ENCODE measurements at places on chromosomes 7 and 10.

DNA sequence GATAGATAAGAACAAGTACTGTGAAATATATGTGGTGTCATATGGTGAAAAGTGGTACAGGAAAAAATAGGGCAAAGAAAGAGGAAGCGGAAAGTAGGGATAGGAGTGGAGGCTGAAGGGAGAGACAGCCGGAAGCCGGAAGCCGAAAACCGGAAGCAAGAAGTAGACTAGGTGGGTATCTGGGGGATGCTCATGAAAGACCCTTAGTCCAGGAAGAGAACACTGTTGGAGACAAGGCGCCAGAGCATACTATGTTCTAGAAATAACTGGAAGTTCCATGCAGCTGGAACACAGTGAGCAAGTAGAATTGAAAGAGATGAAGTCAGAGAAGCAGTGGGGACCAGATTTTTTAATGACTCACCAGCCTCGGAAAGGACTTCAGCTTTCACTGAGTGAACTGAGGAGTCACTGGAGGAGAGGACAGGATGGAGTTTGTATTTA is 22.5 kb downstream of the ST8SIA6 start:
- no peak for DNase-seq

DNA sequence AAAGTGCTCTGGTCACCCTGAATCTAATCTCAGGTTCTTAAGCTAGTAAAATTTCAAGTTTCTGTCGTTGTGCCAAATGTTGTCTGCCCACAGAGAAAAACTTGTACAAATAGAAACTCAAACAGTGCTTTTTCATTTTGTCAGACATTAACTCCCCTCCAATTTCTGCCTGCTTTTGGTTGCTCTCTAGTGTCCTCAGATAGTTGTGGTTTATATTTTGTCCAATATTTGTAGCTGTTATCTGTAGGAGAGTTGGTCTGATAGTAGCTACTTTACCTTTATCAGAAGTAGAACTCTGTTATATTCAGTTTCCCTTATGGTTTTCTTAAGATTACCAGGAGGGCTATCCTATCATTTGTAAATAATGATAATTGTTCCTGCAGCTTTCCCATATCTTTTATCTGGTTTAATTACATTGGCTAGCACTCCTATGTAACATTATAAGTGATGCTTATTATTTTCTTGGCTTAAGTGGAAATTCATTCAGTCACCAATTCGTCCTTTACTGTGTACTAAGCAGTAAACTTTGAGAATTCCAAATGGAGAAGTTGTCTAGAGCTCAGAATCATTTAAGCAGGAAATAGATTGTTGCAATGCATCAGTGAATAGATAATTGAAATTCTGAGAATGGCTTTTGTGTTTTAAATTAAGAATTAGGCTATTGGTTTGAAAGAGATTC is 91.0 kb downstream of the ANKIB1 start:
- no peak for DNase-seq

DNA sequence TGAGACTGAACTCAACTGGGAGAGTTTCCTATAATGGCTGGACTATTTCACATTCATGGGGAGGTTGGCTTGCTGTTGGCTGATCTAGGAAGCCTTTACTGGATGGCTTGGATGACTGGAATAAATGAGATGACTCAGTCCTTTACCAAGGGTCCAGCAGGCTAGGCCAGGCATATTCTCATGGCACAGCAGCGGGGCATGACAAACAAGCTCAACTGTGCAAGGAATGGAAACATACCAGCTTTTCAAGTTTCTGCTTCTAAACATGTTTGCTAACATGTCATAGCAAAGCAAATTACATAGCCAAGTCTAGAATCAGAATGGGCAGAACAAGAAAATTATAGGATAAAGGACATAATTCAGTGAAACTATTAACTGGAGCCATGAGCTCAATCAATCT is 46.8 kb upstream of the CRTAC1 start:
- DNase-seq = no peak

DNA sequence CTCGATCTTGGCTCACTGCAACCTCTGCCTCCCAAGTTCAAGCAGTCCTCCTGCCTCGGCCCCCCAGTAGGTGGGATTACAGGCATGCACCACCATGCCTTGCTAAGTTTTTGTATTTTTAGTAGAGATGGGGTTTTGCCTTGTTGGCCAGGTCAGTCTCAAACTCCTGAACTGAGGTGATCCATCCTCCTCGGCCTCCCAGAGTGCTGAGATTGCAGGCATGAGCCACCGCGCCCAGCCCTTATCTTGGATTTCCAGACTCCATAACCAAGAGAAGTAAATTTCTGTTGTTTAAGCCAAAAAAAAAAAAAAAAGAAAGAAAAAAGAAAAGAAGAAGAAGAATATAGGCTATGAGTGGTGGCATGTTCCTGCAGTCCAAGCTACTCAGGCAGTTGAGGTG is 53.3 kb upstream of the RABGEF1 start:
- no peak for DNase-seq

DNA sequence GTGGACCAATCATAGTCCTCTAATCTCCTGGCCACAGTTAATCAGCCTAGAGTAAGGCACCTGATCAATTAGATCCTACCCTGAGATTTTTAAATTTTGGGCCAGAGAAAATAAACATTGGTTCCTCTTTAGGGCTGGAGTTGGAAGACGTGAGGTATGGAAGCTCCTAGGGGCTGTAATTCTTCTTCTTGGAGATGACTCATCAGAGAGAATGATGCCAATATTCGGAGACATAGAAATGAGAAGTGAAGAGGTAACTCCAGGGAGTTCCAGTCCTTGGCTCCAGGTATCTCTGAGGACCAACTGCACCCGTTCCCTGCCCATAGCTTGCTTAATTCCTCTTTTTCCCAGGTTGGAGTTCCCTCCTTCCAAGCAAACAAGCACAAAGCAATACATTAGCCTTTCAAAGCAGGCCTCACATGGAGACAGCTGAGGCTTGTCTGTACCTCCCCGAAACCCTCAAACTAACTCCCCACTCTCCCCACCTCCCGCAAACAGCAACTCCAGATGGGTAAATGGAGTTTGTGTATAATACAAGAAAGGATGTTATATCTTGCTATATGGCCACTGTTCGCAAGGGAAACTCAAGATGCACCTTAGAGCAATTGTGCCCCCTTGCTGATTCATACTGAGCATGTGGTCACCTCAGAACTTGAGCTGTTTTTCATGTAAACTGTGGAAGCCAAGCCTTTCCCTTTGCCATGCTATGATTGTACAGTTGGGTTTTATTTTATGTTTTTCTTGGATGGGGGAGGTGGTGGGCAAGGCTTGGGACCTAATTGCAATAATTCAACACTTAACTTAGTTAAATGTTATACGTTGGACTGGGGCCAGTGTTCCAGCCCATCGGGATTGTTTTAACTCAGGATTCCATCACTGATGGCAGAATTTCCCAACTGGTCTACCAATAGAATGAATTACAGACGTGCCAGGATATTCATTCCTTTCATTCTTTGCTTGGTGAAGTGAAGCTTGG is 29.3 kb downstream of the PIK3AP1 start:
- no peak for DNase-seq

GRCh38 chr10:97222326-97222961 is 36.7 kb upstream of the SLIT1 start:
- peak; percentile 54 for DNase-seq

DNA sequence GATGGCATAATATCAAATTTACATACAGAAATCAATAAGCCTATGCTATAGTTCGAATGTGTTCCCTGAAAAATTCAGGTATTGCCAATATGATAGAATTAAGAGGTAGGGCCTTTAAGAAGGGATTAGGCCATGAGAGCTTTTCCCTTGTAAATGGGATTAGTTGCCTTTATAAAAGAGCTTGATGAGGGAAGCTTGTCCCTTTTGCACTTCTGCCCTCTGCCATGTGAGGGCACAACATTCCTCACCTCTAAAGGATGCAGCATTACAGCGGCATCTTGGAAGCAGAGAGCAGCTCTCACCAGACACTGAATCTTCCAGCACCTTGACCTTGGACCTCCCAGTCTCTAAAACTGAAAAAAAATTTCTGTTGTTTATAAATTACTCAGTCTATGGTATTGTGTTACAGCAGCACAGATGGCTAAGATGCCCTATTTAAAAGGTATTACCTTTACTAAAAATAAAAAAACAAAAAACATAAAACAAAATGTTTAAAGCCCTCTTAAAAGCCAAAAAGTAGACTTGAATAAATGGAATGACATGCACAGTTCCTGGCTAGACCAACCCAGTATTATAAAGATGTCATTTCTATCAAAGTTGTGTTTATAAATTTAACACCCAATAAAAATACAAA is 909.6 kb downstream of the REEP3 start:
- peak; percentile 59 for DNase-seq

DNA sequence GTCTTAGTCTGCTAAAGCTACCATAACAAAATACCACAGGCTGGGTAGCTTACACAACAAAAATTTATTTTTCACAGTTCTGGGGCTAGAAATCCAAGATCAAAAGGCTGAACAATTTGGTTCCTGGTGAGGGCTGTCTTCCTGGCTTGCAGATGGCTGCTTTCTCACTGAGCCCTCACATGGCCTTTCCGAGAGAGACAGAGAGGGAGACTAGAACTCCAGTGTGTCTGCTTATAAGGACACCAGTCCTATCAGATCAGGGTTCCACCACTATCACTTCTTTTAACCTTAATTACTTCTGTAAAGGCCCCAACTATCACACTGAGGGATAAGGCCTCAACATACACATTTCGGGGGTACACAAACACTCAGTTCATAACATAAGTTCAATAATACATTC is 527.4 kb upstream of the VSTM2A start:
- no peak for DNase-seq

DNA sequence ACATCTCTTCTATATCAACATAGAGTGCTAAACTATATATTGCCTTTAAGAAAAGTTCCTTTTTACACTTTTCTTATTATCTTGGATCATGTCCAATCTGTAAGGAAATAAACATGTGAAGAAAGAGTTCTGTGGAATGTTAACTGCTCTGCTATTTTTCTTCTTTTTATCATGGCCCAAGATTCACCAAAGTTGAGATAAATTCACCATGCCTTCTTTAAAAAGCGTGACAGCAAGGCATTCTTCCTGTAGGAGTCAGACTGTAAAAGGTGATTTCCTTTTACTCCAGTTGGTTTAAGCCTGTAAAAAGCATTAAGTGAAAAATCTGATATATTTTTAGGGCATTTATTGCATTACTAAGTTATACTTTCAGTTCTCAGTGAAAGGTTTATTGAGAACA is 165.7 kb upstream of the FZD1 start:
- no peak for DNase-seq

GRCh38 chr10:10938676-10939075 is 79.0 kb upstream of the CELF2 start:
- DNase-seq = no peak

DNA sequence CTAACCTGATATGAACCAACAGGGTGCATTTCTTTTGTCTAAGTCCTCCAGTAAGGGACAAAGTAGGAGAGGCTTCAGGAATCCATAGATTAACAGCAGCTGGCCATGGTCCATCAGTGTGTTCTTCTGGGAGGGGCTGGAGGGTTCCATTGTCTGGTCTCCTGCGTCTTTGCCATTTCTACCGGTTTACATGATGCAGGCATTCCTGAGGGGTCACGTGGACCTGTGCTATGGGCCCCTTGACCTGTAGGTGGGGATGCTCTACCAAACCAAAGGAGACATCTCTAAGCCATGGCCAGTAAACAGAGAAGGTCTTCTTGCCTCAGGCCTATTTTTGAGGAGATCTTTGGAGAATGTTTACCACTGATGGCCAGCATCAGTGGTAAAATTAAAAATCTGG is 28.7 kb upstream of the HABP2 start:
- no peak for DNase-seq

- DNase-seq = peak; percentile 69
These were observed at the start of gene GPRIN2 for GRCh38 chr10:46556515-46557318. GPRIN2 (minus strand) TSS chr10:46556658; CDS start chr10:46550736, 5,922 bp downstream.

- DNase-seq = no peak
These were observed 1.2 kb upstream of the OR6V1 start for GRCh38 chr7:143050931-143051330.

GRCh38 chr7:90320801-90321494 is at the start of gene FAM237B:
FAM237B (minus strand) TSS chr7:90321304; CDS start chr7:90319748, 1,556 bp downstream.
- peak; percentile 39 for DNase-seq

GRCh38 chr7:157615101-157615817 is 278.5 kb downstream of the DNAJB6 start:
- no peak for DNase-seq

- DNase-seq = no peak
These were observed 33.7 kb downstream of the R3HCC1L start for GRCh38 chr10:98168147-98168546.

GRCh38 chr7:18889436-18889835 is 228.0 kb downstream of the TWIST1 start:
- no peak for DNase-seq

- no peak for DNase-seq
These were observed 33.3 kb upstream of the PPIF start for GRCh38 chr10:79313911-79314439.

- no peak for DNase-seq
These were observed 35.4 kb downstream of the JMJD1C start for GRCh38 chr10:63430091-63430998.

DNA sequence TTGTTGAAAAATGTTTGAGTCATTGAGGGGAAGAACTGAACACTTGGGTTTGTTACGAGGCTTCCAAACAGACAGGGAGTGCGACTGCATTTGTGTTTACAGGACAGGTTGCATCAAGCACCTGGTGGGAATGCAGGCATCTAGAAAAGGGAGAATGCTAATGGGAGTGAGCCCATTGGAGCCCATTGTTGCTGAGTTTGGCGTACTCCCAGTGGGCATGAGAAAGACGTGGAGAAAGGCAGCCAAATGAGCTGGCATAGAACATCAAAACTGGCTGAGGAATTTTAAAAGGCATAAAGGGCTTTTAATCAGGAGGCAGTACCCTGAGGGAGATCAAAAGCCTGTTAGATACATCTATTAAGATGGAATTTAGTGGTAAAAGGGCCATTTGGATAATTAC is 171.6 kb upstream of the NPSR1 start:
- no peak for DNase-seq

GRCh38 chr10:80453842-80454512 is at the start of gene TSPAN14:
TSPAN14 (plus strand) TSS chr10:80454310; CDS start chr10:80489234, 34,924 bp downstream.
- DNase-seq = peak; percentile 79

DNA sequence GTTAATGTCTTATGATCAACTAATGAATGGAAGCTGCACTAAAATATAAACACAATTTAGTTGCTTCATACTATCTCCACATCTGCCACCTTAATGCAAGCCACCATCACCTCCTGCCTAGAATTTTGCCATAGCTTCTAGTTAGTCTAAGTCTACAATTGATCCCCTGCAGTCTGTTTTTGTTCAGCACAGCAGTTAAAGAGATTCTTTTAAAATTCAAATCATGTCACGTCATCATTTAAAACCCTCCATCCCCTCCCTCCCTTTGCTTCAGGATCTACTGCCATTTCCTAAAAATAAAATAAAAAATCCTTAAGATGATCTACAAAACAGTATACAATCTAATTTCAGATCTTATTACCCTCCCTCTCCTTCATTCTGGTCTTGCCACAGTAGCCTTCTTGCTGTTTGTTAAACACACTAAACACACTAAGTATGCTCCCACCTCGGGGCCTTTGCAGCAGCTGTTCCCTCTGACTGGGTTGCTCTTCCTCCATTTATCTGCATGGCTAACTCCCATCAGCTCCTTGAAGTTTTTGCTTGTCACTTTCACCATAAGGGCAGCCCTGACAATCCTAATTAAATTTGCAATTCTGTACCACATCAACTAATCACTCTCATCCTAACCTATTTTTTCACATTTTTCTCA is 97.0 kb upstream of the FOXP2 start:
- no peak for DNase-seq
